Lung (tissue), 17 donors: ENCODE measurements at places on chromosomes 5 and 9.

DNA sequence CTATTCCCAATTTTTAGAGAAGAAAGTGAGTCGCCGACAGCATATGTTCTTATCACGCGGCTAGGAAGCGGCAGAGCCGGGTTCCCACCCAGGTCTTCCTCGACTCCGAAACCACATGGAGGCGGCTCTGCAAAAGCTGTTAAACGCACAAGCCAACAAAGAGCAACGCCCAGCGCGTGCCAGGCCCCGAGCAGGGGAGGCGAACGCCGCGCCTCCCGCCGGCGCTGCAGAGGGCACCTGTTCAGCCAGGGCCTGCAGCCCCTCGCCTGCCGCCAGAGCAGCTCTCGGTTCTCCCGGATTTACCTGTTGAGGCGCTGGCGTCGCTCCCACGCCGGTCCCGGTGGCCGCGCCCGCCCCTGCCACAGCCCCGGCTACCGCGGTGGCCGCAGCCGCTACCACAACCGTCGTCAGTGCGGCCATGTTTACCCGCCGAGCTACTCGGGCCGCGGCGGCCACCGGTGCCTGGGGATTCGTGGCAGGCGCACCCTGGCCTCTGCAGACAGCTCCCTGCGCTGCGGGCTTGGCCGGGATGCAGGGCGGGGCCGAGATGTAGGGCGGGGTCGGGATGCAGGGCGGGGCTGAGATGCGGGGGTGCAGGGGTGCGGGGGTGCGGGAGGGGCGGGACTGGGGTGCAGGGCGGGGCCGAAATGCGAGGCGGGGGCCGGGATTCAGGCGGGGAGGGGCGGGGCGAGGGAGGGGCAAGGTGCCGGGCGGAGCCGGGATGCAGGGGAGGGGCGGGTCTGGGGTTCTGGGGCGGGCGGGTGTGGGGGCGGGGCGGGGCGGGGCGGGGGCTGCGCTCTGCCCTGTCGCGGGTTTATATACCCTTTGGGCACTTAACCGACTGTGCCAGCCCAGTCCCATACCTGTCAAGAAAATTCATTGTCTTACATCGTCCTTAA, at the start of gene CCDC112:
Gene CCDC112, minus strand, starts transcription at position 531 of the 899 bp plus-strand sequence. Its CDS starts 111 bp downstream, at position 420.
- peak; percentile 65 for DNase-seq

DNA sequence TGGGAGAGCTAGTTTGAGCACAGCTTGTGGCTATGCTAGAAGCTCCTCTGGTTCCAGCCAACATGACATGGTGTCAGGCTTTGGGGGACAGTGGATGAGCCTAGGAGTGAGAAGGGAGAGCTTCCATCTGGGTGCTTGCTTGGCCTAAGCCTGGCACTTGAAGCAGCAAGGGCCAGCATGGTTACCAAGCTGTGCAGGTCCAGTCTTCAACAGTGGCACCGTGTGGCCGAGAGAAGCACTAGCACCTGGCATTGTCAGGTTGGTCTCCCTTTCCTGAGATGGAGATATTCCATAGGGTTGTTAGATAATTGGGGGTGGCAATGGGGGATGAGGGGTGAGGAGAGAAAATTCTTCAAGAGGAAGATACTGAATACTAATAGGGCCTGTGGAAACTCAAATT, 261.9 kb downstream of the PBX3 start:
- no peak for DNase-seq

DNA sequence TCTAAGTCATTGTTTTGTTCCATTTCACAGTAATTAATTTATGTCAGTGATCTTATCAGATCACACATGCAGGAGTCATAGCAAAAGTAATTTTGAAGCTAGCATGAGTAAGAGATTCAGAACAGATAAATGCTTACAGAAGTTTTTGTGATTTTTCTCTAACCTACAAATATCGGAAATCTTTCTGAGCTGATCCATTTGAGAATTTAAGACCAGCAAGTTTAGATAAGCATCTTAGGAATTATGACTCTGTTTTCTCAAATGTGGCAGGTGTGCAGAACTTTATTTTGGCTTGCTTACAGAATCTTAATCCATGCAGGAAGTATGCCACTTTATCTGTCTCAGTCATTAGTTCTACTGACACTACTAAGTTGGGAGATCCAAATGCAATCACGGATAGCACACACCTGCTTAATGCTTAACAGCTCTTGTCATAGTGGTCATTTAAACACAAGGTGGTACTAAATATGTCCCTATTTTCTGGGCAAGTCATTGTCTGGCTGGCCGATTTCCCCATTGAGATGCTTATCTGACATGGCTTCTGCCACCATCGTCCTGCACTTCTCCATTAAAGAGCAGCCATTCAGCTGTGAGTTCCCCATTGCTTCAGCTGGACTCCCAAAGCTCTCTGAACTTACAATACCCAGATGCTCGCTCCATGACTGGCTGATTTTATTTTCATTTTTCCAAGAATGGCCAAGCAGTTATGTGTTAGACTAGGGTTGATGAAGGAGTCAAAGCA, 305.4 kb upstream of the NUDT12 start:
- DNase-seq, result no peak

DNA sequence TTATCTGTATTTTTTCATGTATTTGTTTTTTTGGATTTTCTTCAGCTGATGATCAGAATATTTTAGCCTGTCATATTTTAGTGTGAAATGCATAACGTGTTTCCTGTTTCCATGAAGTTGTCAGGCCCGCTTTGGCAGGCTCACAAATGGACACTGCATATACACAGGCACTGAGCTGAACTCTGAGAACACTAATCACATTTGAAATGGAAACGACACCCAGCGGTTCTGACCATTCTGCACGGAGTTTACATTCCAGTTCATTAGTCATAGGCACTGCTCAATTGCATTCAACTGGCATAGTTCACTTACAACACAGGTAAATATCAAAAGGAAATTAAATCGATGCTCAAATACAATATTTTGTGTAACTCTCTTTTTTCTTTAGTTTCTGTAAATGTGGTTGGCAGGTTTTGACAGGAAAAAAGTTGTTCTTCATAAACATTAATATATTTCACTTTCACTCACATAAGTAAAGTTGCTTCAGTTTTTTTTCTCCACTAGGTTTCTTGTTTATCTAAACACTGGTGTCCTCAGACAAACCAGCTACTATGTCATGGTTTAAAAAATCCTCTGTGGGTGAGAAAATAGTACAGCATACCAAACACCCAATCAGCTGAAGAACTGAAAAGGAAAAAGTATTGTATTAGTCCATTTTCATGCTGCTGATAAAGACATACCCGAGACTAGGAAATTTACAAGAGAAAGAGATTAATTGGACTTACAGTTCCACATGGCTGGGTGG, 559.0 kb upstream of the DAP start:
- no peak for DNase-seq

- no peak for DNase-seq
These were observed 69.1 kb downstream of the ABCA1 start for GRCh38 chr9:104858846-104859245.

DNA sequence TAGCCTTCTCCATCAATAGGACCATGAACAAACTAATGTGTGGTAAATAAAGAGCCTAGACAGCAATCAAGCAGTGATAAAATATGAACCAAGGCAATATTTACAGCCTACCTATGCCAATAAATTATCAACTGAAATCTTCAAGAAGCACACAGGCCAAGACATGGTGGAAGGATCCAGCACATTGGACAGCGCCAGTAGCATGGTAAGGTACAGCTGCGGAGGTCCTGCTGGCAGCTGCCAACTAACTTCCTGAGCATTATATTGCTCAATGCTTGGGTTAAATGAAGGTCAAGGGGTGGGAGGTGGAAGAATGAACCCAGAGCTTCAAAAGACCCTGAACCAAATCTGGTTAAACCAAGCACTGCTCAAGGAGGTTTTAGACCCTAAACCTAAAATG, 16.5 kb upstream of the SPDL1 start:
- DNase-seq, result peak; percentile 32

- DNase-seq, result no peak
These were observed 59.2 kb downstream of the AP3B1 start for GRCh38 chr5:78235289-78235688.

- DNase-seq, result no peak
These were observed 5.1 kb downstream of the GLRX start for GRCh38 chr5:95817430-95817829.

- DNase-seq, result no peak
These were observed 28.7 kb downstream of the IPPK start for GRCh38 chr9:92641092-92641809.

DNA sequence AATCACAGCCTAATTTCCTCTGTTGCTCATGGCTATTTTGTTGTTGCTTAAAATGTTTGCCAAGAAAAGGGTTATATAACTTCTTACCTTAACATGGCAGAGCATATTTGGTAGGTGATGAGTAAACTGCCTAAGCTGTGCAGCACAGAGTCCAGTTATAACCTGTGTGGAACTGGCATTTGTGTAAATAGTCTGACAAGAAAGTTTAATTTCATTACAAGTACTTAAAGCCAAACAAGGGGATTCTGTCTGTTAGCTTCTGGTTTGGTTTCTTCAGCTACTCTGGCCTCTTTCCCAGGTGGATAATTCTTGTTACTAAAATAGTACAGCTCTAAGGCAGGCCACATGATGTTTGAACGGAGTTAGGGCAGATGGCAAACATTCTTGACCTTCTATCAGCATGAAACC, 72.2 kb downstream of the PTCD2 start:
- peak; percentile 38 for DNase-seq

- DNase-seq, result peak; percentile 65
These were observed 36.4 kb upstream of the ADAMTSL1 start for GRCh38 chr9:18437315-18438201.

DNA sequence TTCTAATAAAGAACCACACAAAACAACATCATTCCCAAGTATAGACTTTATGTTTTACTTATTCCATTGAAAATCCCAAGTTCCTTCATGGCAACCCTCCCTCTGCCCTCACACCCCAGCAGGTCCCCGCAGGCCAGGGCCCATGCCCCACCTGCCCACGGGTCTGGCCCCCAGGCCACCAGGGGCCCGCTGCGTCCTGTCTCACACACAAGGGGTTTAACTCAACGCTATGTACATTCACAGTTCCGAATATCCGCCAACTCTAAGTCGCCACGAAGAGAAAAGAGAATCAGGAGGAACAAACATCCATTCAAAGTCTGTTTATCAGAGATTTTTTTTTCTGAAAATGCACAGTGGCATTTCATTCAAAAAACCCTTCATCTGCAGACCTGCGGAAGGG, 16.2 kb upstream of the SLC6A3 start:
- no peak for DNase-seq

DNA sequence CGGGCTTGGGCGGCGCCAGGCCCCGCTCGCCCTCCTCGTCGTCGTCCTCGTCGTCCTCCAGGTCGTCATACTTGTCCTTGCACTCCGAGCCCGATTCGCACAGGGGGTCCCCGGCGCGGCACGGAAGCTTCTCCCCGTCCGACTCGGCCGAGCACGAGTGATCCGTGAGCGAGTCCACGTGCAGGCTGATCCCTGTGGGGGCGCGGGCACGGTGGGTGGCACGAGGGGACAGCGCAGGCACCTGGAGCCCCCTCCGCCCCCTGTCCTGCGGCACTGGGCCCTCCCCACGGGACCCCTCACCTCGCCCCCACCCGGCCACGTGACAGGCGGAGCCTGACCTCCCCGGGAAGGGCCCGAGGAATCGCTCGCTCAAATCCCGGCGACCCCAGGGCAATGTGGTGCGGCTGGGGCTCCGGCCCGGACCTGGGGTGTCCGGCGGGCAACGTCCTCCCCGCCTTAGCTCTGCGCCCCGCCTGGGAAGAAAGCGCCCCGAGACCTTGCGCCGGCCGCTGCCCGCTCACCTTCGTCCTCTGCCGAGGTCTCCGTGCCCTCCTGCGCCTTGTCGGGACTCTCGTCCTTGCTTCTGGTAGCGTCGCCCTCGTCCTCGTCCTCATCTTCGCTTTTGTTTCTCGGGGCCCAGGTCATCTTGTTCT, 2.5 kb downstream of the IRX2 start:
- no peak for DNase-seq

DNA sequence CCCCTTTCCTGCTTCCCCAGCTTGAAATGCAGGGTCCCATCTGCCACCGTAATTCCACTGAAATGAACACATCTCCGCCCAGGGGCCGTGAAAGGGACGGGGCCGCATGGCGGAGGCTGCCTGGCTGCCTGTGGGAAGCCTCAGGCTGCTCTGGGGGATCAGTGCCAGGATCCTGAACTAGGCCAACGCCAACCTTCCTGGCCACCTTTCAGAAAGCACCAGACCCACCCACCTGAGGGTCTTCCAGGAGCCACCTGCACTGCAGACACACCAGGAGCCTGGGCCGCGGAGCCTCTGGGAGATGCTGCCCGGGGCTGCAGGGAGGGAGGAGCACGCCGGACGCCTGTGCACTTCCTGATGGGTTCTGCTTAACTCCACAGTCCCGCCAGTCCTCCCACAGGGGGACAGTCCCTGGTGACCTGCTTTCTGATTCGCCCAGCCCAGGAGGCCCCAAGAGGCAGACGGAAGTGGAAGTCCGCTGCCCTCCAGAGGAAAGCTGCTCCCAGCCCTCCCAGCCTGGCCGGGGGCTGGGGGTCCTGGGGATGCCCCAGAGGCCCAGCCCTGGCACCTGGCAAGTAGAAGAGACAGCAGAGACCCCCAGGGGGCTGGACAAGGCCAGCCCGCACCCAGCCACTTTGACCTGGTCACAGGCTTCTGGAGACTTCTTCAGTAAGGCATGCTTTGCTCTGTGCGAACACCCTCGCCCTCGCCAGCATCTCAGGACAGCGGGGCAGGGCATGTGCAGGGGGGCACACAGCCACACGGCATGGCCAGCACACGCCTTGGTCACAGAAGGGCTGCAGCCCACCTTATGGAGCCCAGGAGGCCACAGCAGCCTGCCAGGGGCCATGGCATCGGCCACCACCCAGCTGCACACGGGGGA, at the start of gene CARD9:
Gene CARD9, minus strand, starts transcription at position 370 of the 883 bp plus-strand sequence. CDS start 1,591 bp downstream, outside the sequence.
- no peak for DNase-seq

DNA sequence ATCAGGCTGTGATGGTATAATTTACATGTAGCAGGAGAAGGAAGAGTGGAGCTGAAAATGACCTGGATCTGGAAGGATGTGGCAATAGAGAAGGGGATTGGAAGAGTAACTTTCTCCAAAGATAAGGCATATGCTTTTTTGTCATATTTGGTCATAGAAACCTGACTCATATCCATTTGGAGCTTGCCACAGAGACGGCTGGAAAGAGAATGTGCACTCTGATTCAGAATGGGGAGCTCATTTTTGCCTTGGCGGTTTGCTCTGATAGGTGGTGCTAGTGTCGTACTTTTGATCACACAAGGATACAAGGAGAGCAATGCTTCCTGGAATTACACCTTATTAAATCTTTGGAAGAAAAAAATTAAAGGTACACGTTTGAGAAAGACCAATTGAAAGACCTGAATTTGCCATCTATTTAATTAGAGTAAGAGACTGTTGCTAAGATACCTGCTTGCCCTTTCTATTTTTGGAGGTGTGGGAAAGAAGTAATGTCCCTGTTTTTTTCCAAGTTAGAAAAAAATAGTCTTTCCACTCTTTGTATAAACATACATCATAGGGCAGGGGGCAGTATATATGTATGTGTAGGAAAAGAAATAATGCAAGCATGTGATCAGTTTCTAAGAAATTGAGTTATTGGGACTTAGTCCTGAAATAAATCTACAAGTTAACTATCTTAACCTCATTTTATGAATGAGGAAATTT, 5.4 kb downstream of the LSM11 start:
- DNase-seq, result no peak

GRCh38 chr9:118444403-118444802, 740.2 kb downstream of the TLR4 start:
- DNase-seq, result no peak

DNA sequence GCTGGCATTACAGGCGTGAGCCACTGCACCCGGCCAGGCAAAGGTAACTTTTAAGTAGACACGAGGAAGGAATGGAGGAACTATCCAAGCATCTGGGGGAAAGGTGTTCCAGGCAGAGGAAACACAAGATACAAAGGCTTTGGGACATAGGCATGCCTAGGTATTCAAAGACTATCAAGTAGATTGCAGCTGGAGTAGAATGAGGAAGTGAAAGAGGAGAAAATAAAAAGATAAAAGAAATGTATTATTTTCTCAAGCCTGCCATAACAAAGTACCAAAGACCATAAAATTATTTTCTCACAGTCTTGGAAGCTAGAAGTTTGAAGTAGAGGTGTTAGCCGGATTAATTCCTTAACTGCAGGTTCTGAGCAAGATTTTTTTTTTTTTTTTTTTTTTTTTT, 39.9 kb upstream of the GRIN3A start:
- no peak for DNase-seq
